ENCODE measurements at places on chromosomes 2 and 18.

DNA sequence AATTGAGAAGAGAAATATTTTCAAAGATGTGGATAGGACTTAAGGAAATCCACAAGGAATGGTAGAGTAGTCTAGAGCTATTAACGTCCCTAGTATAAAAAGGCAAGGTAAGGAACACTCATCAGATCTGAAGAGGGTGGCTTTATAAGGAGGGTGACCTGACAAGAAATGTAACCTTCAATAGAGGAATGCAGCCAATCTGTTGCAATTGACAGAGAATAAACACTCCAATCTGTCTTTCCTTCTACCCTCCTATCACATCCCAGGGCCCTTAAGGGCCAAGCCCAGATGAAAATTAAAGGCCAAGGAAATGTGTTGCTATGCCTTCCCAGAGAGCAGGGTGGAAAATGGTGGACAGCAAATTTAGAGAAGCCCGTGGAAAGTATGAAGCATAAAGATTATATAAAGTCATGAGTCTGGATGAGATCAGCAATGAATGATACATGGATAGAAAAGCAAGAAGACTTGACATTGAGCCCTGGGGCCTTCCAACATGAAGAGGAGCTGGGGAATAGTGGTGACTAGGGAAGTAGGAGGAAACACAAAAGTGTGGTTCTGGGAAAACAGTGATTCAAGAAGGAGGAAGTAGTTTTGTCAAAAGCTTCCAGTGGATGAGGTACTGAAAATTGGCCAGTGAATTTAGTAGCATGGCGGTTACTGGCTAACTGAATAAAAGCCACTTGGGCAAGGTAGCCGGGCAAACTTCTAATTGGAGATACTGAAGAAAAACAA, 270.6 kb upstream of the TANK start:
- no peak for DNase-seq

DNA sequence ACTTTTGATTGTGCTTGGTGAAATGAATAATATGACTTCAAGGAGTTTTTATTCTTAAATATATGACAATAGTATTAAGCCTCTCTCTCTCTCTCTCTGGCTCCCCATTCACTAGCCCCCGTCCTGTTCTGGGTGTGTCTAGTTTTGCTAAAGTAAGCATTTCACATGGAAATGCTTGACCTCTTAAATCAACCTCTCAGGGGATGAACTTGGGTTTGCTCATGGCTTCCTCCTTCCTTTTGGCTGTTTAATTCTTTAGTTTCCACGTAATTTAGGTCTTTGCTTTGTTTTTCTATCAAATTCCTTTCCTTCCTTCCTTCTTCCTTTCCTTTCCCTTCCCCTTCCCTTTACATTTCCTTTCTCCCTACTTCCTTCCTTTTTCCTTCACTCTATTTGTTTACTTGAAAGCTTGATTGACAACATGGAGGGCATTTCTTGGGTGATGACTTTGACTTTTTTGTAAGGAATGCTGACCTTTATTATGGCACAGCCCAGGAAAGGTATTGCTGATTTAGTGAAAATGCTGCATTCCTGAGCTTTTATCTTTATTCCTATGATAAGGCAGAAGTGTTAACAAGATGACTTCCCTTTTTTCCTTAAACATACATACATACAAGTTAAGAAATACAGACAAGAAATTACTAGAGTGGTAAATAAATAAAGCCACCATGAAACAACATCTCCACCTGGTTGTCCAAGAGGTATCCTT, 3.6 kb downstream of the DPP4 start:
- no peak for DNase-seq

- no peak for DNase-seq
These were observed 1933.6 kb upstream of the LRRTM1 start for GRCh38 chr2:82237994-82238662.

- no peak for DNase-seq
These were observed 868.8 kb downstream of the EPHA4 start for GRCh38 chr2:220703279-220703678.

DNA sequence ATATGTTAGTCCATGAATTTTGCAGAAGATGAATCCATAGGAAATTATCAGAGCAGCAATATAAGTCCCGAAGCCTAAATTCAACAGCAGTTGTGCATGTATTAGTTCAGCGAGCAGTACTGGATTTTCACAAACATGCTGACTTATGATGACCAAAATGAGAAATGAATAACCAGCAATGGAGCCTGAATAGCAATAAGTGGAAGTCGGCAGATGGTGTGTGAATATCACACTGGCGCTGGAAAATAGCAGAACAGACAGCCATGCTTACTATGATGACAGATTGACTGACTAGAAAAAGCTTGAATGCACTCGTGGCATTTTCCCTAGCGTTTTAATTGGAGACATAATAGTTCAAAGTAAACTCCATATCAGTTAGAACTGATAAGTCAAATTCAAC, 1114.5 kb downstream of the DSC3 start:
- no peak for DNase-seq

- peak; percentile 49 for DNase-seq
These were observed 1.3 kb downstream of the GORASP2 start for GRCh38 chr2:170930131-170930990.

GRCh38 chr2:43021791-43022509, 204.5 kb downstream of the ZFP36L2 start:
- DNase-seq: no peak

DNA sequence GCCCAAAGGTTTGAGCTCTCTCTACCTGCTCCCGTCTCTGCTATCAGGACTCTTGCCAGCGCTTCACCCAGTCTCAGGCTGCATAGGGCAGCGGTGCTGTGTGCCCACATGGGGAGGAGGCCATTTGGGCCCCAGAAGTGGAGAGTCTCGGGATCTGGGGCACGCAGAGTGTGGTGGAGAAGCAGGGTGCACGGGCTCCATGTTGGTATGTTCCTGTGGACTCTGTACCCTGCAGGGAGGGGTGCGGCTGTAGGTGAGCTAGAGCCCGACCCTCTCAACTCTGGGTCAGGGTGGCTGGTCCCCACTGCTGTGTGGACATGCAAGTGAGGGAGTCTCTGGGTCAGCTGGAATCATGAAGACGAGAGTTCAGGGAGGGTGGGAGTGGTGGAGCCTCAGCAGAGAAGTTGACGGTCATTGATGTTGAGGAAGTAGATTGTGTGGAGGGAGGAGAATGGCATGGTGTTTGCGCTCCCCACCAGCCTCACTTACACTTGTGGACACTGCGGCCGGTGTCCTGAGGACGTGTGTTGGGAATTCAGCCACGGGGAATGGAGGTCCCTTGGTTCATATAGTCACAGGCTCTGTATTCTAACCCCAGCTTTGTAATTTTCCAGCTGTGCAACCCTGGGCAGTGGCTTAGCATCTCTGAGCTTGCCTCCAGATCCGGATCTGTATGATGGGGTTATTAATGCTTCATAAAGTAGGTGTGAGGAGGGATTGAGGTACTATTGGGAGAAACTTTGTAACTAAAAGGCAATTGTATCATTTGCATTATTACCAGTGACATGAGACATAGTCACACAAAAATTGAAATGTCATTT, 840 bp upstream of the PSD4 start:
- DNase-seq: no peak

DNA sequence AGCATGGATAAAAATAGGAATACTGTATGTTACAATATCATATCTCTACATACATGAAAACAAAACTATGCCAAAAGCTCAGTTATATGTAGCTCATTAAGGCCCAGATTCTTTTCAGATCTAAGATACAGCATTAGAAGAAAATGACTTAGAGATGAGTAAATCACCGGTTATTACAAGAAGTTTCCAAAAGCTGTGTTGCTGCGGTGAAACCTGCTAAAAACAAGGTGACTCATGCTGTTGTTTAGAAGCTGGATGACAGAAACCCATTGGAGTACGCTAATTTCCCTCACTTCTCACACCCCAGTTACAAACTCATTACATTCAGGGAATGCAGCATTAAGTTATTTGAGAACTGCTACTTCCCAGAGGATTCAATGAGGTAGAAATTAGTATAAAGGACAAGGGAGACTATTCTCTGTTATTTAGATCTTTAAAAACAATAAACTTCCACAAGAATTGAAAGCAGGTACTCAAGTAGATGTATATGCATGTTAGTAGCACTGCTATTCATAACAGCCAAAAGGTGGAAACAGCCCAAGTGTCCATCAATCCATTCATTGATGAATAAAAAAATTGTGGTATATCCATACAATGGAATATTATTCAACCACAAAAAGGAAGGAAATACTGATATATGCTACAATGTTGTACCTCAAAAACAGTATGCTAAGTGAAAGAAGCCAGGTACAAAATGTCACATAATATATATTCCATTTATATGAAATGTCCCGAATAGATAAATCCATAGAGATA, 32.6 kb downstream of the RBKS start:
- no peak for DNase-seq

- DNase-seq: no peak
These were observed 47.3 kb downstream of the TMEM163 start for GRCh38 chr2:134671513-134671912.

DNA sequence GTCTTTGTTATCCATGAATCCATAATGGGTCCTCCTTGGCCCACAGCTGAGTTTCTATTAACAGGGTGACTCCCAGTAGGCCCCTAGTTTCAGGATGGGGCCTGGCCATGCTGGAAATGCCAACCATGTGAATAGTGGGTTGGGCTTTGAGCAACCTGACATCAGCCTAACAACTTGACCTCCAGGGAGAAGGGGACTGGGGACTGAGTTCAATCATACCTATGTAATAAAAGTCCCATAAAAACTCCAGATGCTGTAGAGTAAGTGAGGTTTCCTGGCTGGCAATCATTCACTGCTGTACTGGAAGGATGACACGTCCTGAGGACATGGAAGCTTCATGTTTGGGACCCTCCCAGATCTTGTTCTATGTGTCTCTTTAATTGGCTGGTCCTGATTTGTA, 7.9 kb downstream of the REV1 start:
- DNase-seq: no peak

- no peak for DNase-seq
These were observed 81.2 kb downstream of the INSIG2 start for GRCh38 chr2:118169359-118170005.

- no peak for DNase-seq
These were observed 8.3 kb downstream of the ALPP start for GRCh38 chr2:232386740-232387450.

- no peak for DNase-seq
These were observed 46.5 kb downstream of the IL1RL2 start for GRCh38 chr2:102233132-102233884.

DNA sequence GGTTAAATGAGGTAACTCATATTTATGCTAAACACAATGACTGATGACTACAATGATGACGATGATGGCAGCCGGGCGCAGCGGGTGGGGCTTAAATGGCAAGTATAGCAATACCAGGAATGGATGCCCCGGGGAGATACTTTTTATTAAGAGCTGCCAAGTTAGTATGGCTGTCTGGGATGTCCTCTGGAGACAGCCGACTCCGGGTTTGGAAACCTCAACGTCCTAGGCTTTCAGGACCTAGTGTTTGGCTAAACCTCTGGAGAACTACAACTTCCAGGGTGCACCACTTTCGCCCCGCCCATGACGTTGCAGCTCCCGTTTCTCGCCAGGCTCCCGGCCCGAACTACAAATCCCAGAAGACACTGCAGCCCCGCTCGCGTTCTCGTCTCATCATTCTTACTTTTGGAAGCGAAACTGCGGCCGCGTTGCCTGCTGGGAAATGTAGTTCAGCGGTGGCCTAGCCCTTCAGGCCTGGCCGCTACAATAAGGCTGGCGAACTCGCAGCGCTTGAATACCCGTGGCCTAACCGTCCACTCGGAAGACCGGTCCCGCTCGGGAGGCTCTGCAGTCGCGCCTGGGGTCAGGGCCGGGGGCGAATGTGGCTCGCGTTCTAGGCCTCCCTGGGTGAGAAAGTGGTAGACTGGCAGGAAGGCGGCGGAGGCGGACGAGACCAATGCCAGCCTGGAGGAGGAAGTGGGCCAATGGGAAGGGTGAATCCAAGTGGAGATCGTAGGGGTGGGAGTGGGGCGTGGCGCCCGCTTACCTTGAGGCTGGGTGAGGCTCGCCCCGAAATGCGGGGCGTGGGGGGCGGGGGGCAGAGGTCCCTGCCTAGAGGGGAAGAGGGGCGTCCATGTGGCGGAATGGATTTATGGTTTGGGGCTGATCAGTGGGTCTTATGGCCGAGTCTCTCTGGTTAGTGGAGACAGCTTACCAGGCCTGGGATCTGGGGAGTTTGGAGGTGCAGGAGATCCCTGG, at the start of gene SMARCAL1:
Gene SMARCAL1, plus strand, starts transcription at position 463 of the 978 bp plus-strand sequence. CDS start 2,221 bp downstream, outside the sequence.
- DNase-seq: peak; percentile 98

GRCh38 chr2:176175709-176176607, 12.5 kb upstream of the HOXD1 start:
- DNase-seq: no peak

DNA sequence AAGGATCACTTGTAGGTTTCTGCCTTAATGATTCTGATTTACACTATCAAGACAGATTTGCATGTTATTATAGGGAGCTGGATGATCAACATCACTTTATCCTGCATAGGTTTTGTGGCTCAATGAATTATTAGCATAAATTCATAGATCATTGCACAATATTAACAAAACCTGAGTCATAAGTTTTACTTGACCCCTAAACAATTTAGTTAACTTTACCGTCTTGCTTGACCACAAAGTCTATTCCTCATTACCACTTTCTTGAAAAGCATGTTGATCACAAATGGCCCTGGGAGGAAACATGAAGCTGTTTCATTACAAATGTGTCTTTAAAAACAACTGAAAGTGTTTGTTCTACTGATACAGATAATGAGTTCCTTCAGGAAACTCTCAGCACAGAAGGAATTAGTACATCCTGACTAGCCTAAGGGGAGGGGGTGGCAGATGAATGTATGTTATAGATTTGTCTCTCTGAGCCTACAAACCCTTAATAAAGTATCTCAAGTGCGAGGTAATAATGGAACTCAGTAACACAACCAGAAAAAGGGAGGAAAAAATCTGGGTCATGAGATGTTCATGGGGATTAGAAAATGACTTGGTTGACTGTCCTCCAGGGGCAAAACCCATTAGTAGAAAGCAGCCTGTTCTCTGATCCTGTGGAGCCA, 303.4 kb downstream of the PIK3C3 start:
- DNase-seq: no peak

DNA sequence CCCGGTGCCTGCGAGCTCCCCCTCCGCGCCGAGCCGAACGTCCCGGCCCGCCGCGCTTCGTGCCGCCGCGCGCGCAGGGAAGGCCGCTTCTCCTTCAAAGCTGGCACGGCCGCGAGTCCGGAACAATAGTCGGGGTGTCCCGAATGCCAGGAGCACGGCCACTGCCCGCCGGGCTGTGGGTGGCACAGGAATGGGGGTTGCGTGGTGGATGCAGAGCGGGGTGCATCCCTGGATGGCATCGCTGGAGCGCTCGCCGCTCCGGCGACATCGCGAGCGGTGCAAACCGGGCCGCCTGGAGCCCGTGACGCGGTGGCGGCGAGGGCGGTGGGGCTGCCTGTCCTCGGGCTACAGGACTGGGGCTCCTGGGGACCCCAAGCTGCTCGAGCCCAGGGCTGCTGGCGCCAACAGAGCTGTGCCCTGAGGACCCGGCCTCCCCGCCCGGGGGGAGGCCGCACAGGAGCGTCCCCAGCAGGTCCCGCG, 1.1 kb upstream of the SATB2 start:
- DNase-seq: no peak

- no peak for DNase-seq
These were observed 23.4 kb upstream of the CREG2 start for GRCh38 chr2:101410746-101411145.

GRCh38 chr18:68417826-68418225, 297.1 kb downstream of the TMX3 start:
- no peak for DNase-seq

Measured in activated gamma-delta T cell treated with Interleukin-2 at 50 U/mL for 16 hours (primary cell).